ENCODE measurements at places on chromosomes 6 and 20.

DNA sequence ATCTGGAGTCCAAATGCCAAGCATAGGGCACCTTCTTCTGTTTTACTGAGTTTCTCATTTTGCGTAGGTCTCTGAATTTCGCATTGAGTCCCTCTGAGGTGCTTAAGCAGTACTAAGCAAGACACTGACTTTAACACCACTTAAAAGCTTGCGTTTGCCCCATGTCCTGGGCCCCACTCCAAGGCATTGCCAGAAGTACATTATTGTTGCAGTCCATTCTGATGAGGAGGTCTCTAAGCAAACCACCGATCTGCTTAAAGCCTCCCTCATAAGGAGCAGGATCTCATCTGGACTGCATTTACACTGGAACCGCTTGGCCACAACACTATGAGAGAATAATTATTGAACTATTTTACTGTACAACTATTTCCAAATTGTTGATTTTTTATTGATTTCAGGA lies 16.3 kb downstream of the BMP2 start:
- DNase-seq: no peak

GRCh38 chr6:16591396-16592222 lies 169.7 kb downstream of the ATXN1 start:
- DNase-seq: peak; percentile 9

GRCh38 chr6:148247386-148248063 lies 95.1 kb upstream of the SASH1 start:
- DNase-seq: no peak

DNA sequence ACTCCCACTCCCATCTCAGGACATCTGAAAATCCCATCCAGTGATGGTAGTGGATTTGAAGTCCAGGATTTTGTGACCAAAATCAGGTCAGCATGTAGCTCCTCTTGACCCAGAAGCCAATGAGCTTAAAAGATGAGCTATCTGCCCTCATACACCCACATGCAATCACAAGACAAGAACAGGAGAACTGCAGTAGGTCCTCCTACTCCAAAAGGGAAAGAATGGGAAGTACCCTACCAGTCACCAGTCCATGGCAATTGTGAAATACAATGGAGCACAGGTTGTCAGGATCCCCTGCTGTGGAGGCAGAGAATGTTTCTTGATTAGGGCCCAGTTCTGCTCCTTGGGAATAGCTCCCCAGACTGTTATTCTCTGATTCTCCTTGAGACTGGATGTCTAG lies 347.3 kb upstream of the CNR1 start:
- no peak for DNase-seq

DNA sequence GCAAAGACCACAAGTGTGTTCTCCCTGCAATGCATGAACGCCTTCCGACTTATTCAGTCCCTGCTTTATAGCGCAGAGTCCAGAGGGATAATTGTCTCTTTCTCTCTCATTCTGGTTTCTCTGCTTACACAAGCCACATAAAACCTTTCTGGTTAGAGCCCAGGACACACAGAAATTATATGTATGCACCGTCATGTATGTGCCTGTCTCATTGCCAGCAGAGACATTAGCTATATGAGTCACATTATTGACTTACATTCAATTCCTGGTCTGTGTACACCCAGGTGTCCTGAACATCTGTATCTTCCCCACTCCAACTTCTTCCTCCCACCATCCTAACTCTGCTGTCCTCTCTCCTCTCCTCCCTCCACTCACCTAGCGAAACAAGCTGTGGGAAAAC lies 44.0 kb downstream of the LRFN2 start:
- DNase-seq: no peak

GRCh38 chr6:42021847-42022754 lies 28.2 kb upstream of the TAF8 start:
- peak; percentile 55 for DNase-seq

- no peak for DNase-seq
These were observed 262.7 kb downstream of the CD83 start for GRCh38 chr6:14380086-14380820.

DNA sequence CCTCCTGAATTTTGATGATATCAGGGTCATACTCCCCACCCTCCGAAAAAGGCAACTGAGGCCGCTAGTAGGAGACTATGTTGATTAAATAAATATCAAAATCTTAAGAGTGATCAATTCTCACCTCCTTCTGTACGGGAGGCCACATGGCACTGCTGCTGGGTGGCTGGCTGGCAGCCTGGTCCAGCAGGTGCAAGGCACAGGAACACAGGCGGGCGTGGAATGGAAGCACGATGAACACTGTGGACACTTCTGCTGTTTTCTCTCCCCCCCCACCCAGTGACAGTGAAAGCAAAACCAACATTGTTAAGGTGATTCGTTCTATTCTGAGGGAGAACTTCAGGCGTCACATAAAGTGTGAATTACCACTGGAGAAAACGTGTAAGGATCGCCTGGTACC lies 9.7 kb upstream of the CLDN20 start:
- DNase-seq: no peak

DNA sequence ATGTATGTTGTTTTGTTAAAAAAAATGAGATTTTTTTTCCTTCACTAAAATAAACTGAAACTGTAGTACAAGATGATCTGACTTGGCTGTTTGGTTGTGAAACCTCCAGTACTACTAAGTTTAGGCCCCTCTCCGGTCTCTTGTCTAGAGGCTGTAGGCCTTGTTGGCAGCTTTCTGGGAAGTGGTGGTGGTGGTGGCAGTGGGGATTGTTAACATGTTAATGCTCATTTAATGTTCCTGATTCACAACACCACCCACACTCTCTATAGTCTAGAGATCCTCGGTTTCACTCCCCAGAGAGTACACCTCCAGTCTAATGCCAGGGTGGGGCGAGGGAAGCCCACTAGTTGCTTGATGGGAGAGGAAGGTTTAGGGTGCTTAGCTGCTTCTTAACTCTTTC lies 24.1 kb downstream of the STK4 start:
- peak; percentile 36 for DNase-seq

DNA sequence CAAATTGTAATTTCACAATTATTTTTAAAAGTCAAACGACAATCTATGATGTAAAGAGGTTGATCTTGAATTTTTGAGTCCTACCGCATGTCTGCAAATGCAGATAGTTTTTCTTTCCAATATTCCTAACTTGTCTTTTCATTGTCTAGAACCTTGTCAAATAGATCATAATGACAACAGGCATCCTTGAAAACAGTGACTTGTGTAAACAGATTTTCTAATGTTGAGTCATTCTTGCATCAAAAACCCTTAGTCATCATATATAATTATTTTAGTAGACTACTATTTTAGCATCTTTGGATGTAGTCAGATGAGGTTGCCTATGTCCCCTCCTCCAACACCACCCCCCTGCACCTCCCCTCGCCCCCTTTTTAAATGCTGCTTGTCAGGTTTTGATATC lies 43.8 kb downstream of the BMP6 start:
- DNase-seq: no peak

Data from activated T-helper 9 cell treated with anti-CD3 and anti-CD28 coated beads, Interleukin-2, amount 50 U/mL, for 16 hours (primary cell).